H7 (cell line): ENCODE measurements at places on chromosomes 1 and 21. TPM values are rescaled to one million over a fixed set of nuclear protein-coding genes. Genes with fewer than 3 reads are reported as not detected.

DNA sequence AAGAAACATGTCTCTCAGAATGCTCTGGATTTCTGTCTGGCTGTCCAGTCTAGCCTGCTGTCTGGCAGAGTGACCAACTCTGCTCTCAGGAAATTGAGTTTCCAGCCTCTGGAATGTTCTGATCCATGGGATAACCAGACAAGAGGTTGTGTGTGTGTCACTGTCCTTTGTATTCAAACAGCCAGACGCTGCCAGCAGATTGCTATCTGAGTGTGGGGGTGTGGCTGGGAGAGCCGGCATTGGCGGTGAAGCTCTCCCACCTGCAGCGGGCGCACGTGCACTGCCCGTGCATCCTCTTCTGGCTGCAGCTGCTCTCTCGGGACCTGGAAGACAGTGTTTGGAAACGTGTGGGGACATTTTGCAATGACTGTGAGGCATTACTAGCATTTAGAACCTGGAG, 26.1 kb downstream of the PKP1 start:
- peak; percentile 93 for DNase-seq

- DNase-seq: no peak
Observed at GRCh38 chr21:31352836-31353235, 8.8 kb upstream of the TIAM1 start.

The GPA33 gene
- total RNA-seq: 0.59 and 0.69 TPM in 2 replicates

DNA sequence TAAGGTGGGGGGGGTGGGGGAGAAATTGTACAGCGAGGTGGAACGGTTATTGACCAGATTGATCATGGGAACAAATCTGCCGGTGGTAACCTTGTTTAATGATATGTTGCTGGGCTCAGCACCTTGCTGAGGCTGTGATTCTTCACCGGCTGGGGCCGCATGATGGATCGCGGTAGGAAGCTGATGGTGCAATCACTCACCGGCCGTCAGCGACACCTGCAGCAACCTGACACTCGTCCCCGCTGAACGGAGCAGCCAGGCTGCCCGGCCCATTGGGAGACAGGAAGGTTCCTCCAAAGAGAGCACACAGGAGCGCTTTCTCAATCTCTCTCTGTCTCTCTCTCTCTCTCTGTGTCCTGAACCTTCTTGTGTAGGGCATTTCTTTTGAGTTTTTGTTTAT, 128.5 kb upstream of the RRP15 start:
- DNase-seq: peak; percentile 46

The BTBD19 gene
- 0.78 and 1.4 TPM in 2 replicates for total RNA-seq

- no peak for DNase-seq
Observed at GRCh38 chr1:30982431-30982830, 73.9 kb upstream of the SDC3 start.

GRCh38 chr1:197355248-197355995, 87.4 kb downstream of the CRB1 start:
- DNase-seq: no peak

The AMY1B gene
- not detected in 2 replicates for total RNA-seq

- DNase-seq: no peak
Observed at GRCh38 chr1:21834094-21834493, 22.0 kb downstream of the LDLRAD2 start.

DNA sequence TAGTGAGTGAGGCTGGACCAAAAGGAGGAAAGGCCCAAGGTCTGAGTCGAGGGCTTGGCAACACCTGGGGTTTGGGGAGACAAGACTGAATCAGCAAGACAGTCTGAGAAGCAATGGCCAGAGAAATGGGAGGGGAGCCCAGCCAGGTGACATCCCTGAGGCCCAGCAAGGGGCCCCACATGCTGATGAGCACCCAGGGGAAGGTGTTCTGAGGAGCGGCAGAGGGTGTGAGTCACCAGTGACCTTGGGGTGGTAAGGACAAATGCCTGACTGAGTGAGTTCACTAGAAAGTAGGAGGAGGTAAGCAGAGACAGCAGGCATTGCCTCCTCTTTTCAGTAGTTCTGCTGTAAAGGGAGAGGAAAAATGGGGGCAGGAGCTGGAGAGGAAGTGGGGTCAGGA, 192.4 kb upstream of the GALNT2 start:
- DNase-seq: no peak

The CACNA1S gene
- not detected in 2 replicates for total RNA-seq

- no peak for DNase-seq
Observed at GRCh38 chr1:38055398-38055797, 8.8 kb upstream of the POU3F1 start.
